Kidney epithelial cell (primary cell): ENCODE measurements at places on chromosomes 7 and 10. TPM values are rescaled to one million over a fixed set of nuclear protein-coding genes. Genes with fewer than 3 reads are reported as not detected.

DNA sequence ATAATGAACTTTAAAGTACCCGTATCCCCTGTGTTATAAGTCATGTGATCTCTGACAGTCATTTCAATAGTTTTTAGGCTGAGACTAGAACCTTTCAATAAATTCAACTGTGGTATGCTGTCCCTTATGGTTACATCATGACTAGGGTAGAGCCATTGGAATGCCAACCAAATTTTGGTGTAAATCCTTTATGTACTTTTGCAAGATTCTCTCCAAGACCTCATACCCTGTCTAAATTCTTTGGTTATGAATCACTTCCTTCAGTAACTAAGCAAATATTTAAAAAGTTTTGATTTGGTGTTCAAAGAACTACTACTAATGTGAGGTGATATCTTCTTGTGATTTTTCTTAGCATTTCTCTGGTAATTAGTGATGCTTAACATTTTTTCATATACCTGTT lies 20.8 kb upstream of the OR6B1 start:
- DNase-seq, result peak; percentile 9

DNA sequence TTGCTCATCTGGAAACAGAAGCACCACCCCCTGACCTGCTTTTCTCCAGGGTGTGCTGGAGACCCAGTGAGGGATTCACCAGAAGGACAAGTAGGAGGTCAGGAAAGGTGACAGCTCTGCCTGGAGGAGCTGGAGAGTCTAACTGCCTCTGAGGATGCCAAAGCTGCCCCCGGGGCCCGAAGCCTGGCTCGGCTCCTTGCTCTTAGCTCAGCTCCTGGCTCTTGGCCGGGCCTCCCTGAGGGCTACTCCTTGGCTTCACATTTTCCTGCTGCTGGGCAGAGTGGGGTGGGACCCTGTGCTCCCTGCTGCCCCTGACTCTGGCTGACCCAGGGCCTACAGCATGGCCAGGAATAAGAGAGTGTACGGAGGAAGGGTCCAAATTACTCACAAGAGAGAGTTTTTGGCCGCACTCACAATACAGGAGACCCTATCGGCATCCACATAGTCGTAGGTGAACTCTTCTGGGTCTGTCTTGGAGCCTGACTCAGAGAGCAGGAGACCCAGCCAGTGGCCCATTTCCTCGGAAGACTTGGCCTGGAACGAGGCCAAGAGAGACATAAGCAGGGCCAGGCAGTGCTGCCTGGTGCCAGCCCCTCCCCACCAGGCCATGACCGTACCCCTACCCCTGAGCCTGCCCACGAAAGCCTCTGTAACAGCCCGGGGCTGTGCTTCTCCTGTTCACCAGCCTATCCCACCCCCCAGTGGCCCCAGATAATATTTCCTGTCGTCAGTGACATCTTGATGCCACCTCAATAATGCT lies 63.1 kb downstream of the VWA2 start:
- no peak for DNase-seq

GRCh38 chr10:120011359-120012130 lies 119.0 kb downstream of the SEC23IP start:
- no peak for DNase-seq

DNA sequence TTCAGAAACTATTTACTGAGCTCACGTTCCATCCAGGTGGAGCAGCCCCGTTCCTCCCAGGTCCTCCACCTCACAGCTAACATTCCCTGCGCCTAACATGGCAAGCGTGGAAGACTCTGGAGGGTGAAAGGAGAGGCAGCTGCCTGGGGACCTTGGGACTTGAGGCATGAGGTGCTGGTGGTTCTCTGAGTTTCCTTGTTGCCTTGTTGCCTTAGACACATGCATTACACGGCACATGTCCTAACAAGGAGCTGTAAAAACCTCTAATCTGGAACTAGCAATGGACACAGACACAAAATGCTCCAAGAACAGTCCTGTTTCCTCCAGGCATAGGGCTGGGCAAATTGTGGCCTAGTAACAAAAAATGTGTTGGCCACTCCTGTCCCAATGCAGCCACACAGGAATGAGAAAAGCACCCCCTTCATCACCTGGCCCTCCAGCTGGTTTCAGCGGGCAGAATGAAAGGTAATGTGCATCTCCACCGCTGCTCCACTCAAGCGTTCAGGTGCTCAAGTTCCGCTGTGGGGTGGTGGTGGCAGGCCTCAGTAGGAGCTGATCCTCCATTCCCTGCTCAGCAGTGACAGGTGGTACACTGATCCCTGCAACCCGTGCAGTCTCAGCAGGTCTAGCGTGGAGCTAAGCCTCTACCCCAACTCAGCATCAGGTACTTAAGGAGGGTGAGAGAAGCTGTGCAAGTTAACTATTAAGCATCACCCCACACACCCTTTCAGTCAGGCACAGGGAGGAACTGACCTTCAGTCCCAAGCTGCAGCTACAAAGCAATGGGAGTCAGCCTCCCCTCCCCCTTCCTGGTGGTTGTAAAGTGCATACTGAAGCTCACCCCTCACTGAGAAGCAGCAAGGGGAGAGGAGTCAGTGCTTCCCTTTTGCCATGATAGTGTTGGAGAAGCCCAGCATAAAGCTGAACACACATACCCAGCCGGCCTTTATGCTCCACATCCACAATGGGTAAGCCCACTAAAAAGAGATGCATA lies 382.8 kb downstream of the SDK1 start:
- no peak for DNase-seq

DNA sequence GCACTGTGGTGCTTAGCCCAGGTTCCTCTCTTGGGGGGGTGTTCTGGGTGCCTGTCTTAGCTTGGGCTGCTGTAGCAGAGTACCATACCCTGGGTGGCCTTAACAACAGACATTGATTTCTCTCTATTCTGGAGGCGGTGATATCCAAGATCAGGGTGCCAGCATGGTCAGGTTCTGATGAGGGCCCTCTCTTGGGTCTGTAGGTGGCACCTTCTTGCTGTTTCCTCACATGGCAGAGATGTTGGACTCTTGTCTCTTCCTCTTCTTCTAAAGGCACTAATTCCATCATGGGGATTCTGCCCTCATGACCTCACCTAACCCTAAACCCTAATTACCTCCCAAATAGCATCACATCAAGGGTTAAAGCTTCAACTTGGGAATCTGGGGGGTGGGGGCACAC lies 19.9 kb upstream of the CRHR2 start:
- no peak for DNase-seq

DNA sequence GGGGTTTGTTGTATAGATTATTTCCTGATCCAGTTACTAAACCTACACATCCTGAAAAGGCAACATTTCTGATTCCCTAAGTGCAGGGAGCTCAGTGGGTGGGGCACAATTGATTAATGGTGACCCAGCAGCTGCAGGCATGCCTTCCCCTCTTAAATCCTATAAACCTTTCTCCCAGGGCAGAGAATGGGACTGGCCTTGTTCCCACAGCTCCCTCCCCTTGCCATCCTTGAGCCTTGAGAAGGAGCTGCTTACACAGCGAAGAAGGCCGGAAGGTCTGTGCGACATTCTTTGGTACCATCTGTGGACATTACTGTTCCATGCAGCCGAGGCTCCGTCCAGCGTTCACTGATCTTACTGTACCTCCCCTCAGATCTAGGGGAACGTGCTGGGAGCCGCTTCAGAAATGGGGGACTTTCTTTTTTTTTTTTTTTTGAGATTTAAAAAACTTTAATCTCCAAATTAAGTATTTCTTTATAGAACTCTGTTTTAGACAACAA lies 14.3 kb downstream of the KLF6 start:
- DNase-seq, result no peak

DNA sequence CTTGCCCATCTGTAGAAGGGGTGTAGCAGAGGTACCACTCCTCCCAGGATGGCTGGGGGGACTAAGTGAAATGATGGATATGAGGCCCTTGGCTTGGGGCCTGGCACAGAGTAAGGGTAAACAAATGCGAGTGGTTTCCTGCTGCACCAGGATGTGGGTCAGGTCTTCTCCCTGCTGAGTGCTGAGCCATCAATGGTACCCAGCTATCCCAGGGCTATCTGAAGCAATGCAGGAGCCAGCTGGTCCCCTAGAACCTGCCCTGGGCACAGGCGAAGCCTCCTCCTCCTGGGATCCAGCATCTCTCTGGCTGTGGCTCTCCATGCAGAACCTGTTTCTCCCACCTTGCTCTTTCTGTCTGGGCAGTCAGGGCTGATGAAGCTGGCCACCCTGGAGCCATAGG lies 20.9 kb upstream of the GOLGA7B start:
- DNase-seq, result no peak

- no peak for DNase-seq
Observed at GRCh38 chr7:28318101-28318762, 94.1 kb upstream of the CREB5 start.

GRCh38 chr10:96857301-96858012 lies 25.4 kb downstream of the LCOR start:
- no peak for DNase-seq

- DNase-seq, result peak; percentile 86
Observed at GRCh38 chr7:22726907-22727713, at the start of gene IL6. Gene IL6 (plus strand): TSS chr7:22727200. CDS start chr7:22727263, 63 bp downstream.

GRCh38 chr7:31648880-31649279 lies 38.1 kb upstream of the PPP1R17 start:
- DNase-seq, result no peak

GRCh38 chr10:47379445-47379785 lies 4.7 kb downstream of the ZNF488 start:
- no peak for DNase-seq

- no peak for DNase-seq
Observed at GRCh38 chr10:35412003-35412723, 75.9 kb downstream of the CCNY start.

DNA sequence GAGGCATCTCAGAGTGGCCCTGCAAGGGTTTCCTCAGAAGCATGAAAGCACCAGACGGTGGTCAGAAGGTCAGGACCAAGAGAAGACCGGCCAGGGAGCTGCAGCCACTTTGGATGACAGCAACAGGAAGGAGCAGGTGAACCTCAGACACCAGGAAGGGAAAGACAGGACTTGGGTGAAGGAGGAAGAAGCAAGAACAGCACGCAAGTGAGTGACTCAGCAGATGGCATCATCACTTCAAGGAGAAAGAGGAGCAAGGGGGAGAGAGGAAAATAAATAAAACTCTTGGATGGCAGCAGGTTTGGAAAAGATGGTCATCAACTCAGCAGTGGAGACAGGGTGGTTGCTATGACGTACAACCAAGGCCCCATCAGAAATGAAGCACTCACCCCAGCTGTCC lies 31.6 kb downstream of the NCAPG2 start:
- no peak for DNase-seq

- DNase-seq, result no peak
Observed at GRCh38 chr7:46830-47140, 145.6 kb upstream of the FAM20C start.

GRCh38 chr7:46006723-46007122 lies 85.7 kb upstream of the IGFBP3 start:
- DNase-seq, result no peak

DNA sequence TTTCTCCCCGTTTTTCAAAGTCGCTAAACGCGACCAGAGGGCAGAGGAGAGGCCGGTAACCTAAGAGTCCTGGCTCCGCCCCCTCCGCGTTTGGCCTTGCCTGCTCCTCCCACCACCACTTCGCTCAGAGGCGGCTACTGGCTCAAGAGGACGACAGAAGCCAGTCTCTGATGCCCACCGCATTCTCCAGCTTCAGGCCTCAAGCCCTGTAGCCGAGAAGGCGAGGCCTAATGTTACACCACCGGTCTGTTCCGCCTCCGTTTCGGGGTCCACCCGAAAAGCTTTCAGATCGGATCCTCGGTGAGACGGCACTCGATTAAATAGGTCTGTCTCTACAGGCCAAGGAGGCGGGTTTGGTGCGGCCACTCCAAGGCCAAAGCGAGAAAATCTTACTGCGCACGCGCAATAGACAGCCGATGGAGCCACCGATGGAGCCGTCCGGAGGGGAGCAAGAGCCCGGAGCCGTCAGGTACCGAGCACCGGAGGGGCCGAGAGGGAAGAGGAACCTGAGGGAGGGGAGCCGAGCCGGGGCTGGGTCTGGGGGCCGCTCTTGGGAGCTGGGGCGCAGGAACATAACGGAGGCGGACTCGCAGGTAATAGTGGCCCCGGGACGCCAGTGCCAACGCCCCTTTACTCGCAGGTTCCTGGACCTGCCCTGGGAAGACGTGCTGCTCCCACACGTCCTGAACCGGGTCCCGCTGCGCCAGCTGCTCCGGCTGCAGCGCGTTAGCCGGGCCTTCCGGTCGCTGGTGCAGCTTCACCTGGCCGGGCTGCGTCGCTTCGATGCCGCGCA lies at the start of gene FBXL15:
TSS of gene FBXL15 (plus strand) at position 123 of the 793 bp plus-strand sequence. CDS start at position 417, 294 bp downstream.
- peak; percentile 69 for DNase-seq

DNA sequence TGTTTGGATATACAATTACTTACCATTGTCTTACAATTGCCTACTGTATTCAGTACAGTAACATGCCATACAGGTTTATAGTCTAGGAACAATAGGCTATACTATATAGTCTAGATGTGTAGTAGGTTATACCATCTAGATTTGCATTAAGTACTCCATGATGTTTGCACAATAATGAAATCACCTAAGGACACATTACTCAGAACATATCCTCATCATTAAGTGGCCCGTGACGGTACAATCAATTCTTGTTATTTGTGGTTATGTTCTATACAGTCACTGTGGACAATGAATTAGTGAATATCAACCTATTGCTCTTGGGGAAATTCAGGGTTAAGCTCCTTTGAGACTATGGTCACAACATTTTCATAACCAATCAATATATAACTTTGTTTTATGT lies 75.6 kb downstream of the MICU1 start:
- no peak for DNase-seq

GRCh38 chr10:124419635-124420034 lies 912 bp upstream of the OAT start:
- DNase-seq, result no peak

GRCh38 chr7:89771003-89771636 lies 383.1 kb upstream of the STEAP1 start:
- DNase-seq, result no peak

GRCh38 chr10:77261146-77261545 lies 376.5 kb downstream of the KCNMA1 start:
- no peak for DNase-seq

DNA sequence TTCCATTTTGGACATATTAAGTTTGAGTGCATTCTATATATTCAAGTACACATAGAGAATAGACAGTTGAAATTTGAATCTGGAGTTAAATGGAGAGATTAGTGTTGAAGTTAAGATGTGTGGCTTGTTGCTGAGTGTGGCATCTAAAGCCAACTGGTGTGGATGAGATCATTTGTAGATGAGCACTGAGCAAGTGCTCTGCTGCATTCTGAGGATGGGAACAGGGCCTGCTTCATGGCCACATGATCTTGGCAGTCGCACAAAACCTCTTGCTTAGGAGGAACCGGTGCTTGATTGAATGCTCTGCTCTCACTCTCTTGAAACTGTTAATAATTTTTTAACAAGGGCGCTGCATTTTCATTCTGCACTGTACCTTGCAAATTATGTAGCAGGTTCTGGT lies 62.0 kb downstream of the EPDR1 start:
- no peak for DNase-seq

- DNase-seq, result no peak
Observed at GRCh38 chr7:16234493-16235146, 186.7 kb downstream of the CRPPA start.

- DNase-seq, result no peak
Observed at GRCh38 chr7:13105209-13105608, 417.8 kb downstream of the ARL4A start.

- DNase-seq, result peak; percentile 43
Observed at GRCh38 chr10:119940487-119940886, 48.0 kb downstream of the SEC23IP start.

- no peak for DNase-seq
Observed at GRCh38 chr7:28389504-28390395, 22.6 kb upstream of the CREB5 start.

The CYTH3 gene
- 24.9 and 44.8 TPM in 2 replicates for total RNA-seq

The GOT1 gene
- 57.6 and 73.7 TPM in 2 replicates for total RNA-seq

The PGAM2 gene
- not detected in 2 replicates for total RNA-seq

The ASZ1 gene
- not detected in 2 replicates for total RNA-seq

The ARID5B gene
- total RNA-seq, result 11.6 and 12.0 TPM in 2 replicates

The SLC13A4 gene
- 0.08 and 0.14 TPM in 2 replicates for total RNA-seq

The PON1 gene
- total RNA-seq, result not detected in 2 replicates

The PKD2L1 gene
- total RNA-seq, result not detected in 2 replicates

The PWWP2B gene
- total RNA-seq, result 25.2 and 27.1 TPM in 2 replicates
